ENCODE measurements at places on chromosomes 2 and 18.

DNA sequence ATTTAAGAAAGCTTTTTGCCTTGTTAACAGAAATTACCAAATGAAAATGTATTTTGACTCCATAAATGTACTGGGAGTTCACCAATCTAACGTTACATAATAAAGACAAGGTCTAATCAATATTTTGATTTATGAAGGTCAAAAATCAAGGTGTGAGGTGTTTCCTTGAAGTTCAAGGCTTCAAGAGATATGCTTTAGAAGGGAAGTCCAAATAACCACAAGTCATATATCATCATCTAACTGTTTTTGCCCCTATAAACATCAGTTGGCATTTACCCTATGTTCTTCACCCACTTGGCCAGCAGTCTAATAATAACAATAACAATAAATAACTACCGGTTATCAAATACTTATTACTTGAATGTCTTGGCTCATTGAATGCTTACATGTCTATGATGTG, 196.1 kb upstream of the ID2 start:
- no peak for DNase-seq

DNA sequence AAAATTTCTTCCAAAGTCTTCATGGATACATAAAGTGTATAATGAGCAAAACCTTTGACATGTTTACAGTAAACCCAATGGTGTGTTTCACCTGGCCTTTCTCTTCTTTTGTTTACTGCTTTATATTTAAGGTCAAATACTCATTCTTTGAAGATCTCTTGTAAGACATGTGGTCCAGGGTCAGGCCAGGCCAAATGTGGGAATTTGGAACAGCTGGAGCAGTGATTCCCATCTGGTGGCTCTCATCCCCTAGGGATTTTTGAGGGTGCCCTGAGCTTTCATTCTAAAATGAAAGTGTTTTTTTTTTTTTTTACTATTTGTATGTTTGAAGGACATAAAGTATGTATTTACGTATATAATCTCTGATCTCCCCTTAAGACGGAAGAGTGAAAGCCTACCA, 13.8 kb upstream of the MGAT5 start:
- no peak for DNase-seq

- peak; percentile 72 for DNase-seq
Observed at GRCh38 chr2:54387059-54387991, 68.8 kb upstream of the SPTBN1 start.

DNA sequence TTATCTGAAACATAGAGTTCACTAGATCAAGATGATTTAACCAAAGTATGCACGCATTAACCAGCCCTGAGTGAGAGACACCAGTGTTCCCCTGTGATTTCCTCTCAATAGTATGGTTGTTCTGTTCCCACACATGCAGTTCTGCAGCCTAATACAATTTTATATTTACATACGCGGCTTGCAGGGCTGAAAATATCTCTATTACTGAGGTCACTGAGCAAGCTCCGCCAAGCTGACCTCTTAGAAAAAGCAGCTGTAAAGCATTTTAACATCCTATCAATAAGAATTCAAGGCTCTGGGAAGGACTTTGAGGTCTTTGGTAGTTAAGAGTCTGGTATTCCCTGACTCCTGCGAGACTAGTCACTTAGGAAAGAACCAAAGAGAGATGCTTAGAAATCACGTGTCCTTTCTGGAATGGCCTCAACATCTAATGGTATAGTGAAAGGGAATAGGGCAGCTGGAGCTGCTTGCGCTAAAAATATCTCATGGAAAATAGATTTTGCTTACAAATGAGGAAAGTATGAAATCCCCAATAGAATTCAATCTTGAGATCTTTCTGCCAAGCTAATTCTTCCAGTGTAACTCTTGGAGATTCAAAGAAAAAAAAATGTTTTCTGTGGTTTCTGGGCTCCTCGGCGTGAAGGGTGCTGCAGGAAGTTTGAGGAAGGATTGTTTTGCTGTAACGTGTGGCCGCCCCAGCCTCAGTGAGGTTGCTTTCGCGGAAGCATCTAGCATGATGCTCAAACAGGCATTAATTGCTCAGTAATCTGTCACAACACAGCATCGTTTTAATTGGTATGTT, 59.2 kb downstream of the DOCK10 start:
- no peak for DNase-seq

DNA sequence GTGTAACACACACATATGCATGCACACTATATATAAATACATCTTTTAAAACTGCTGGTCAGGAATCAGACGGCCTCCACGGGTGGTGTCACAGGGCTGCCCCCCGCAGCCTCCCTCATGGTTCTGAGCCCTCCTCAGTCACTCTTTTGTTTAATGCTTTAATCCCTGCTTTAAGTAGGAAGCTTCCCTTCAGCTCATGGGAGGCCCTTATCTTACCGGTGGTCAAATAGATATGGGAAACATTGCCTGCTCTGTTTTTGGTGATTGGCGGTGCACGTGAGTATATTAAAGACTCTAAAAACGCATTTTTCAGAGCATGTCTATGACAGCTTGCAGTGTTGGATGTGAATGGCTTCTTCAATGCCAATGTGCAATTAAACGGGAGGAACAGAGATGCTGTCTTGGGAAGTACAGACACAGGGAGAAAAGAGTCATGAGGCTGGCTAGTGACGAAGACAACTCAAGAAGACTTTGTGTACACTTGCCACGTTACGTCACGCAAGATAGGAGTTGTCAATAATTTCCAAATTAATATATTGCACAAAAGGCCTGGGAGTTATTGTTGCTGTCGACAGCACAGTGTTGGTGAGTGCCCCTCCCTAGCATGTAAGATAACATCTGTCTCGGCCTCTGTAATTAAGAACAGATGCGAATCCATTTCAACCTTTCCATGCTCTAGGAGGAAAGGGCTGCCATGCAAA, 23.3 kb downstream of the GNLY start:
- DNase-seq, result peak; percentile 80

DNA sequence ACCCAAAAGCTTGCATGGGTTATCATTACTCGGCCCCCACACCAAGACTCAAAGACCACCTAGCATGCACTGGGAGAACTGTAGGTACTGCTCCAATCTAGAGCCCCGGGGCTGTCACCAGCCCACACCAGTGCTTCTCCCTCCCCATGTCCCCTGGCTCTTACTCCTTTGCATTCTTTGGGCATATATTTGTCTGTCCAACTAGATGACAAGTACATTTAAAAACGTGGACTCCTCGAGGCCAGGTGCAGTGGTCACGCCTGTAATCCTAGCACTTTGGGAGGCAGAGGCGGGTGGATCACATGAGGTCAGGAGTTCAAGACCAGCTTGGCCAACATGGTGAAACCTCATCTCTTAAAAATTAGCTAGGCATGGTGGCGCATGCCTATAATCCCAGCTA, 7.8 kb downstream of the AFG3L2 start:
- DNase-seq, result no peak

- DNase-seq, result no peak
Observed at GRCh38 chr2:72636210-72636609, 189.6 kb downstream of the EXOC6B start.

DNA sequence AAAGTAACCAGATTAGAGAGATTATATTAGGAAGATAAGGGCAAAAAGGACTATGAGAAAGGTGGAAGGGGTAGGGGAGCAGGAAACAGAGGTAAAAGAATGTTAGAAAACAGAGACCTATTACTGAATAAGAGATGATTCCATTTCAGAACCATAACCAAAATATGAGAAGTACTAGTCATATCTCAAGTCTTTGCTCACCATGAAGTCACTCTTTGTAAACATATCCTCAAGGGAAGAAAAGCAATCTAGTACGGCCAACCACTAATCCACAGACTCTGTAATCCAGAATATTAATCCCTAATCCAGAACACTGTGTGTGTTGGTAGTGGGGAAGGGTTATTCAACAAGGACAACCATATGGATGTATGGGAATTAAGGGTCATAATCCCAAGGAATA, 92.0 kb downstream of the CDCA7 start:
- DNase-seq, result no peak

DNA sequence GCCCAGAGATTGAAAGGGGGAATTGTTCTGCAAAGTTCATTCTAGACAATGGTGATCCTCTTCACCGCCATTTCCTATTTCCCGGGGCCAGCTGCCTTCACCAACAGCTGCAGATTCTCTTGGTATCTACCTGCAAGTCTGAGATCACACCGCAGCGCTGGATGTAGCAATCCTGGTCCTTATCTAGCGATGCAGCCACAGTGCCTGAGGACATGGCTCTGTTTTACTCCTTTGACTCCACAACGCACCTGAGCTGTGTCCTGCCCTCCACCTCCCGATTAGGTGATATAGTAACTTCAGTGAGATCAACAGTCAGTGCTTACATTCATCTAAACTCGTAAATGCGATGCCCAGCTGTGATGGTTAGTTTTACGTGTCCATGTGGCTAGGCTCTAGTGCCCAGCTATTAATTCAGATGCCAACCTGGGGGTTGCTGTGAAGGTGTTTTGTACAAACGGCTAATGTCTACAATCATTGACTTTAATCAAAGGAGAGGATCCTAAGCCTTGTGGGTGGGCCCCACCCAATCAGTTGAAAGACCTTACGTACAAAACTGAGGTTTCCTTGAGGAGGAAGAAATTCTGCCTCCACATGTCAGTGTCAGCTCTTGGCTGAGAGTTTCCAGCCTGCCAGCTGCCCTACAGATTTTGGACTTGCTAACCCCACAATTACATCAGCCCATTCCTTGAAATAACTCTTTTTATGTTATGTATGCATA, 189.8 kb downstream of the SH3BP4 start:
- DNase-seq, result no peak
